ENCODE measurements at places on chromosomes 16 and 17.

- DNase-seq: peak; percentile 59
Measured at GRCh38 chr17:80426671-80427326, 11.8 kb downstream of the ENDOV start.

DNA sequence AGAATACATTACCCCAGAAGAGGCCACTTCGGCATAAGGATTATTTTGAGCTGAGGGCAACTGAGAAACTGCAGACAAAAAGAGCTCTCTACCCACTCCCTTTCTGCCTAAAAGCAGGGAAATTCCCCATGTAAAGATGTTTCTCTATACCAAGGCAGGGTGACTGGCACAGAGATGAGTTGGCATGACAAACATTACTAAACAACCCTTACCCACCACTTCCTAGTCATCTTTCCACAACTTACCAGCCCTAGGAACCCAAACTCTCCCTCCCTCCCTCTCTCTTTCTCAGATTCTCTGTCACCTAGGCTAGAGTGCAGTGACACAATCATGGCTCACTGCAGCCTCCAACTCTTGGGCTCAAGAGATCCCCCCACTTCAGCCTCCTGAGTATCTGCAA is 68.6 kb downstream of the EMP2 start:
- DNase-seq: no peak

DNA sequence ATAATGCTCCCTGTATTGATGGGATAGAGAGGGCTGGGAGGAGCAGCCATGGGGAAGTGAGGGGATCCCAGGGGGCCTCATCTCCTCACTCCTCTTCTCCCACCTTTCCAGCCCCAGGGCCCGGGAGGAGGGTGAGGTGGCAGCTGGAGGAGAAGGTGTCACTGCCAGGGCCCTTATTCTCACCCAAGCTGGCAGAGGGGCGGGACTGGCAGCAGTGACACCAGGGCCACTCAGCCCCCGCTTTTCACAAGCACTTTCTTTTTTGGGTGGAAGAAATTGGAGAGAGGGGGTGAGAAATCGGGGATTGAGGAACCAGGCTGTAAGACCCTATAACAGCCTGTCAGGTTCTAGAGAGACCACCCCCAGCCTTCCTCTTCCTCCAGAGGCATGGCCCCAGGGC is 2.4 kb upstream of the TBX21 start:
- DNase-seq: no peak

GRCh38 chr16:11964761-11965551 is at the start of gene TNFRSF17:
Gene TNFRSF17 (plus strand): TSS chr16:11965210. CDS start chr16:11965325, 115 bp downstream.
- DNase-seq: no peak

DNA sequence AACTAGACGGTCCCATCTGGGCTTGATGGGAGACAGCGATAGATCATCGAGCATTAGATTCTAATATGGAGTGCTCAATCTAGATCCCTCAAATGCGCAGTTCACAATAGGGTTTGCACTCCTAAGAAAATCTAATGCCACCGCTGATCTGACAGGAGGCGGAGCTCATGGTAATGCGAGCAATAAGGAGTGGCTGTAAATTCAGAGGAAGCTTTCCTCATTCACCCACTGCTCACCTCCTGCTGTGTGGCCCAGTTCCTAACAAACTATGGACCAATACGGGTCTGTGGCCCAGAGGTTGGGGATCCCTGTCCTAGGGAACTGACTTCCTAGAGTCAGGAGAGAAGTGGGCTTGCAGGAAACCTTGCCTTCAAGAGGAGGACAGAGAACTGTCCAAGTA is 25.2 kb upstream of the AMZ2 start:
- DNase-seq: no peak

GRCh38 chr17:56593646-56594319 is at the start of gene NOG:
Gene NOG (plus strand): TSS chr17:56593699. CDS start chr17:56594224, 525 bp downstream.
- peak; percentile 30 for DNase-seq

DNA sequence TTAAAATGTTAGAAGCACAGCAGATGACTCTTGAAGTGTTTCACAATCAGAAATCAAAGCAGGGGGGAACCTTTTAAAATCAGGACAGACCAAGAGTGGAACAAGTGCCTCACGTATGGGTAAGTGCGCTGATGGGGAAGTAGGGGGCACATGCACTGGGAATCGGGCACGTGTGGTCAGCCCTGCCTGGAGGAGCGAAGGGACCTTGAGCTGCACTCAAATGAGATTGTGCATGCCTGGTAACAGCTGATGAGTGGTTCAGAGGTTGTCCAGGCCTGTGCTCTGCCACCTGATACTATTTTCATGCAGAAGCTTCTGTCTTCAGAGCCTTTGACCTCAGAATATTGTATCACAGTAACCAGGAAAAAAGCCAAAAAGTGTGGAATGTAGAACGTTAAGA is 13.7 kb upstream of the XYLT2 start:
- no peak for DNase-seq

- no peak for DNase-seq
Measured at GRCh38 chr17:83162035-83162745, 82.8 kb downstream of the METRNL start.
